ENCODE measurements at places on chromosomes 6 and 20. TPM values are rescaled to one million over a fixed set of nuclear protein-coding genes. Genes with fewer than 3 reads are reported as not detected.

DNA sequence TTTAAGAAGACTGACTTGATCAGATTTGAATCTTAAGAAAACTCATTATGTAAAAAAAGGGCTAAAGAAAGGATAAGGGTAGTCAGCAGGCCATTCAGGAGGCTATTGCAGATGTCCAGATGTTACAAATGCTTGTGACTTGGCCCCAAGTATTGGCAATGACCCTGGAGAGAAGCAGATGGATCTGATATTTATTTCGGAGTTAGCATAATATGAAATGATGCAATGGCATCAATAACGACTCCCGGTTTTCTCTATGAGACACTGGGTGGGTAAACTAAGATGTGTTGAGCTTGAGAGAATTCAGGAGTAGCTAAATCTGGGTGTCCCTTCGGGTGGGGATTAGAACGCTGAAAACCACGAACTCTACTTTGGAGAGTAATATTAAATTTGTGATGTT is 149.7 kb downstream of the LAMA2 start:
- no peaks in the 10 kb centered on the region for H3K36me3 ChIP-seq
- H3K27me3 ChIP-seq: no peaks in the 10 kb centered on the region
- H3K4me1 ChIP-seq: no peaks in the 10 kb centered on the region
- no peak overlapping the region for H3K27ac ChIP-seq

DNA sequence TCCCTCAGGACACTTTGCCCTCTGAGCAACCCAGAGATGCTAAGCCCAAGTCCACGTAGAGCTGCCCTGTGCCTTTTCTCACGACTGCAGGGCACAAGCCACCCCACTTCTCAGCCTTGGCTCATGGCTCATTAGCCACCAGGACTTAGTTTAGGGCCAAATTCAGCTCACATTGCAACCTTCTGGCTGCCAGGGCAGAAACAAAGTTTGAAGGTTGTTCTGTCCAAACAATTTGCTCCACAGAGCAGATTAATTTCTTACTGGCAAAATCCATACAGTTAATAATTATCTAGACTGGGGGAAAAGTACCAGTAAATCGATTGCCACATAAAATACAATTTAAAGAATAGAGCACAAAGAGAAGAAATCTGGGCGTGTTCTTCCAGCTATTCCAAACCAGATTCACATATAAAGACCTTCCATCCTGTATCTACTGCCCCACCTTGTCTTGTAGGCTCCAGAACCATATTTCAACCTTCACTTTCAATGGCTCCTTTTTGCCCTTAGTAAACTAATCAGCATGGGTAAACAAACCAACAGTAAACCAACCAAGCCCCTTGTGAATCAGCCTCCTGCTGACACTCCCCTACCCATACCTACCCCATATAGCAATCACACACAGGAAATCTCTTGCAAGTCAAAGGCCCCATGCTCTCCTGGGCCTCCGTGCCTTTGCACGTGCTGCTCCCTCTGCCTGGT is 101.9 kb downstream of the QRSL1 start:
- H3K4me3 ChIP-seq: no peak overlapping the region
- no peaks in the 10 kb centered on the region for H3K36me3 ChIP-seq
- DNase-seq: no peak
- no peak overlapping the region for H3K27ac ChIP-seq

IL20RA gene
- 9.9 TPM for total RNA-seq

GRCh38 chr6:150430815-150431214 is 62.0 kb downstream of the IYD start:
- no peak for DNase-seq
- H3K4me1 ChIP-seq: no peaks in the 10 kb centered on the region
- no peaks in the 10 kb centered on the region for H3K36me3 ChIP-seq
- H3K4me3 ChIP-seq: no peak overlapping the region

- no peak overlapping the region for H3K4me3 ChIP-seq
- no peaks in the 10 kb centered on the region for H3K27me3 ChIP-seq
- H3K4me1 ChIP-seq: no peaks in the 10 kb centered on the region
- no peaks in the 10 kb centered on the region for H3K36me3 ChIP-seq
- no peak for DNase-seq
These were observed 702.7 kb upstream of the AGPAT4 start for GRCh38 chr6:161976553-161976952.

GRCh38 chr6:9943986-9944385 is 470.9 kb downstream of the TFAP2A start:
- no peak overlapping the region for H3K4me3 ChIP-seq
- H3K36me3 ChIP-seq: no peaks in the 10 kb centered on the region
- H3K27me3 ChIP-seq: no peaks in the 10 kb centered on the region
- no peak for DNase-seq
